ENCODE measurements at places on chromosomes 1 and 21.
A peak's percentile ranks its signal among the peaks of the same experiment; 100 is the strongest.

DNA sequence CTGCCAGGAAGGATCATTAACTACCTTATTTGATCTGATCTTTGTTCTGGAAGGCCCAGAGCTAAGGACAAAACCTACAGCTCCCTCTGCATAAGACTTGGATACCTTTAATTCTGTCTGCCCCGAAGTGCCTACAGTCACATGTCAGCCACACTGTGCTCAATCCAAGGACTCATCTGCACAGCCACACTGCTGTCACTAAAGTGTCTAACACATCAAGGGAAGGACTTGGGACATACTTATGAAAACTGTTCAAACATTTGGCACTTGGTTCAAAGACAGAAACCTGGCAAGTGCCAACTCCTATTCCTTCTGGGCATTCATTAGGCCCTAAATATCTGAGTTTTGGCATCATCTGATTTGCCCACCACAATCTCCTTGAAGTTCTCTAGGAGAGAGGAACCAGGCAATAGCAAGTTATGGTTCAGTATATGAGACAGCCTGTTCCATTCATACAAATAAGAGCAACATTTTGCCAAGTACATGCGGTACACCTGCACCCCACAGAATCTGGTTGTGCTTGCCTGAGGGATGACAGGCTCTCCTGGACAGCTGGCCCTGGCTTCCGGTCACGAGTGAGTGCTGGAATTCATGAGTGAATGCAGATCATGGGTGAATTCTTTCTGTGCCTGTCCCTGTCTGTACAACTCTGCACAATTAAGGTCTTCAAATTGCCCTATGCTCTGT is 105.9 kb downstream of the KCNK1 start:
- DNase-seq = no peak

- DNase-seq = no peak
Observed at GRCh38 chr1:220878191-220879075, 810 bp upstream of the HLX start.

DNA sequence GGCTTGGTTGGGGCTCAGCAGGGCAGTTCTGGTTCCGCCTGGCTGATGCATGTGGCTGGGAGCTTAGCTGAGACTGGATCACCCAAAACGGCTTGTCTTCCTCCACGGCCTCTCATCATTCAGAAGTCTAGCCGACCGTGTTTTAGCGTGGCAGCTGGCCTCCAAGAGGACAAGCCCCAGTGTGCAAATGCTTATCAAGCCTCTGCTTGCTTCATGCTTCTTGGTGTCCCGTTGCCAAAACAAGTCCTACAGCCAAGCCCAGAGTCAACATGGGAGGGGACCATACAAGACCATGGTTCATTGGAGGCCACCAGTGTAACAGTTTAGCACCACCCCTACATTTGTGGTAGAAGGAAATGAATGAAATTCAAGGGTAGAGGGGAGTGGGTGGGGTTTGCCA is 10.5 kb upstream of the KDF1 start:
- DNase-seq = no peak

DNA sequence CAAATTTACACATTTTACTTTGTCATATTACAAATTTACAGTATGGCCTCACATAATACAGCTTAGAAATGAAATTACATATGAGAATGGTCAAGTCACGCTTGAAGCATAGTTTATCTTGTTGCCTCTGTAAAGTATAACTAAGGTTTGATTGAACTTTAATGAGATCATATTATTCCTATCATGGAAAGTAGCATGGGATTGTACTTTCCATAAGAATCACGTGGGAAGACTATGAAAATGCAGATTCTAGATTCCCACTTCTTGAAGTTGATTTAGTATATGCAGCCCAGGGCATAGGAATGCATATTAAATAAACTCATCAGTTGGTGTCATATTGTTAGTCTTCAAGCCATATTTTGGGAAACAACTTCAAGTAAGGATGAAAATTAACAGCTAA is 342.8 kb downstream of the NCAM2 start:
- no peak for DNase-seq

GRCh38 chr1:153963850-153964331 is 554 bp upstream of the SLC39A1 start:
- DNase-seq = peak; percentile 68

- no peak for DNase-seq
Observed at GRCh38 chr1:241139047-241139446, 218.0 kb downstream of the RGS7 start.

- no peak for DNase-seq
Observed at GRCh38 chr1:25661043-25661815, 44.6 kb downstream of the MAN1C1 start.

DNA sequence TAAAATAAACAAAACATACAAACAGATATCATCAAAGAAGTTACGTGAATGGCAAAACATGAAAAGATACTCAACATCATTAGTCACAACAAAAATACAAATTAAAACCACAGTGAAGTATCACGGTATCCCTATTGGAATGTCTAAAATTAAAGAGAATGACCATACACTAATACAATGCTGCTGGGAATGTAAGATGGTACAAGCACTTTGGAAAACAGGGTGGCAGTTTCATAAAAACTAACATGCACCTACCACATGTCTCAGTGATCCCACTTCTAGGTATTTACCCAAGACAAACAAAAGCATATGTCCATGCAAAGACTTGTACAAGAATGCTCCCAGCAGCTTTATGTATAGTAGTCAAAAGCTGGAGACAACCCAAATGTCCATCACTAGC is 69.1 kb downstream of the HSF2BP start:
- no peak for DNase-seq

GRCh38 chr21:28834335-28835238 is 158.1 kb downstream of the LTN1 start:
- no peak for DNase-seq

- DNase-seq = no peak
Observed at GRCh38 chr1:11990303-11991032, 10.2 kb downstream of the MFN2 start.

DNA sequence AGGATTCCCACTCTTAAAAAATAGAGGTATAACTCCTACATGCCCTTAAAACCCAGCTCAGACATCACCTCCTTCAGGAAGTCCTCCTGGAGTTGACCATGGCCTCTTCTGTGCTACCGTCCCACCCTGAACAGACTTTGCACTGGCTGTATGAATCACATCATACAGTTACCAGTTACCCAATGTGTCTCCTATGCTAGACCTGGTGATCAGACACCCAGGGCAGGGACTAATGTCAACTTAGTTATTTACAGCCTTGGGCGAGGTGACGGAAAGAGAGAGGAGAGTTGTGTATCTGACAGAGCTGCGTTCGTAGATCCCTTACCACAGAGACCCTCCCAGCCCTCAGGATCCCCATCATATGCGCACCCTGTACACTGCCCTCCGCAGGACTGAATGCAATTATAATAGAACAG is 72.7 kb downstream of the SLC66A1 start:
- no peak for DNase-seq

DNA sequence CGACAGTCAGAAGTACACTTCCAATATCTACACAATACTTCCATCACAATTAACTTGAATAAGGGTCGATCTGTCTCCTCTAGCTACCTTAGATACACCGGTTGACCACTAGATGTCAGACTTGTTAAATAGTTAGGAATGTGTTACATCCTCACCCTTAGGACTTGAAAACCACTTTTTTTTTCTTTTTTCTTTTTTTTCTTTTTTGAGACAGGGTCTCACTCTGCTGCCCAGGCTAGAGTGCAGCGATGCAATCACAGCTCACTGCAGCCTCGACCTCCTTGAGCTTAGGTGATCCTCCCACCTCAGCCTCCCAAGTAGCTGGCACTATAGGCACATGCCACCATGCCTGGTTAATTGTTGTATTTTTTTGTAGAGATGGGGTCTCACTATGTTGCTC is 120.4 kb upstream of the GREM2 start:
- peak; percentile 63 for DNase-seq

GRCh38 chr1:90687747-90688146 is 29.4 kb downstream of the BARHL2 start:
- no peak for DNase-seq

DNA sequence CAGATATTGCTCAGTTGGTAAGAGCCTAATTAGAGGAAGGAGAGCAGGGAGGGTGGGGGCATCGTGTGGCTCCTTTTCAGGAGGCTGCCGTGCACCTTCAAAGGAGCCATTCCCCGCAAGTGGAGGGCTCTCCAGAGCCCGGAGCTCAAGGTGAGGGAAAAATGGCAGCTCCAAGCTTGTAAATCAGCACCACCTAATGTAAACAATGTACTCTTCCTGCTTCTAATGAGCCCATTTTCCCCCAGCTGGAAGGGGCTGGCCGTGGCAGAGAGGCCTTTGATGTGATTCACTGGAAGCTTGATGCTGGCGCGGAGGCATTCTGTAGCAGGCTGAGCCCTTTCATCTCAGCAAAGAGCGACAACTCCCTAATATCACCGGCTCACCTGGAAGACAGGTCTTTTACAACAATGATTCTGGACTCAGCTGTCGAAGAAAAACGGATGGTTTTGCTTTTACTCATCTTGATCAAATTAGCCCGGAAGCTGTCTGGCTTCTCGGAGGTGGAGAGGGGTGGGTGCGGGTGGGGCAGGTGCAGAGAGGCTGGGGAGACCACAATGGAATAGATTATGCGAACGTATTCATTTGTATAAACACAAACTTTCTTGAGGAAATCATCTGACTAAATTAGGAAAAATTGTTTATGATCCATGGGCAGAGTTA is 112.5 kb downstream of the RRAGC start:
- DNase-seq = no peak

DNA sequence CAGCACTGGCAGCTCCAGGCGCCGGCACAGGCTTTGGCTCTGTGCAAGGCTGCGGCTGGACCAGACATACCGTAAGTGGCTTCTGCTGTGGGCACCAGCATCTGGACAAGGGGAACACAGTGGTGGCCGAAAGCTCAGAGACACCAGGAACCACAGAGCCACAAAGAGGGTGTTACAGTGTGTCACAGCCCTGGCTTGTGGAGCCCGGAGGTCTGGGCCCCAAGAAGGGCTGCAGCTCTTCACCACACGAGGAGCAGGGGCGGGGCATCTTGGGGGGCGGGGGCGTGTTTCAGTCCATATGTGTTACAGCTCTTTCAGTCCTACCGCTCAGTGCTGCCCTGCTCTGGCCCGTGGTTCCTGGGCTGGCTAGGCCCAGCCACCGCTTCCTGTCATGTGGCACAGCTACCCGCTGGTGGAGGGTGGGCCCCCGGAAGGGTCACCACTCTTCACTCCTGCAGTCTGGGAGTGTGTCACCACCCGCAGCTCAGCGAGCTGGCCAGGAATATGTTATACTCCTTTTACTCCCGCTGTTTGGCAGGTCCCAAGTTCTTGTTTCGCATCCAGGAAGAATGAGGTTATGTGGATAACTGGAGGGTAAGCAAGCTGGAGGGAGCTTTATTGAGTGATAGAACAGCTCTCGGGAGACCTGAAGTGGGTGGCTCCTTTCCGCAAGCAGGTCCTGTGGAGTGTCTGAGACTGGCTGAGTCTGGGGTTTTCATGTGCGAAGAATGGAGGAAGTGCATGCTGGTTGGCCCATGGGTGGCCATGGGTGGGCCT is 3.3 kb upstream of the LSM10 start:
- DNase-seq = no peak

- no peak for DNase-seq
Observed at GRCh38 chr1:234573711-234574299, 36.2 kb downstream of the IRF2BP2 start.

DNA sequence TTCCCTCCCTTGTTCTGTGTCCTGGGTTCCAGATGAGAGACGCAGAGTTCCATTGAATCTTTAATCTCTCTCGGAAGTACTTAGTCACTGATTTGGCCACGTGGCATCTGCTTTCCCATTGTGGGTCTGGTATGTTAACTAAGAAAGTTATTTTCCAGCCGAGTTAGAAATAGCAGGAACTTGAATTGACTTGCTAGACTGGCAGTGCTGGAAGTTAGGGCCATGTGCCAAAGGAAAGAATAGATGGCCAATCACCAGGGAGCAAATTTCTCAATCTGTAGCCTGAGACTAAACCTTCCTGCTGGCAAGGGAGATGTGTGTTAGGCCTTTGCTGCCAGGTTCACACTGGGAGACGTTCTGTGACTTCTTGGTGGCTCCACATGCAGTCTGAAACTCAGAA is 24.2 kb upstream of the SLFNL1 start:
- no peak for DNase-seq

DNA sequence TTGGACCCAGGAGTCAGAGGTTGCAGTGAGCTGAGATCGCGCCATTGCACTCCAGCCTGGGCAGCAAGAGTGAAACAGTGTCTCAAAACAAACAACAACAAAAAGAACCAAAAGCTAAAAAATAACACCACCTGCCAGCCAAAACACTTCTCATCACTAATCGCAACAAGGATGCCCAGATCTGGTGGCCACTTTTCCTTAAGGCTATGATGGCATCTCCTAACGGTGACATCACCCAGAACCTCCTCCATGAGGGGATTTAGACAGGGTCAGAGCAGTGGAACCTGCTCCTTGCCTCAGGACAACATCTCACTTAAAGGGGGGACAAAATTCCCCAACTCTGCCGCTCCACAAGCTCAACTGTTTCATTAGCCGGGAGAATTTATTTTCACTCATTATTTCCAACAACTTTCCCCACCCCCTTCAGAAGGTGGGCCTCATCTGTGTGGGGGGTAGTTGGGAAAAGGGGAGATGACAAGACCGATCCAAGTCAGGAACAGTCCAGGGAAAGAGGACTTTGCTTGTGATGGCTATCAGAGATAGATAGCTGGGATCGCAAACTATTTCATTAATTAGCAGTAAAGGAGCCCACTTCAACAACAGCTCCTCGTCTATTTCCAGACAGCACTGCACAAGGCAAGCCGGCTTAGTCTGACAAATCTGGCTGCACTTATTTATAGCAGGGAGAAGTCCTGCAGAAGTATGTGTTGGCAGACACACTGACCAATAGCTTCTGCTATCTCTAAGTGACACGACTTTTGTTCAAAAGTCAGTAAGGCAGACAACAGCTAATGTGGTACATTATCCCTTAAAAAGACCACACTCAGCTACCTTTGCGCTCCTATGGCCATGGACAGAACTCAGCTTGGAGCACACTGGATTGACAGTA is 2.6 kb downstream of the PABPC4 start:
- no peak for DNase-seq

All from SW 1271 (cell line).